ENCODE measurements at places on chromosomes 3 and 15.

DNA sequence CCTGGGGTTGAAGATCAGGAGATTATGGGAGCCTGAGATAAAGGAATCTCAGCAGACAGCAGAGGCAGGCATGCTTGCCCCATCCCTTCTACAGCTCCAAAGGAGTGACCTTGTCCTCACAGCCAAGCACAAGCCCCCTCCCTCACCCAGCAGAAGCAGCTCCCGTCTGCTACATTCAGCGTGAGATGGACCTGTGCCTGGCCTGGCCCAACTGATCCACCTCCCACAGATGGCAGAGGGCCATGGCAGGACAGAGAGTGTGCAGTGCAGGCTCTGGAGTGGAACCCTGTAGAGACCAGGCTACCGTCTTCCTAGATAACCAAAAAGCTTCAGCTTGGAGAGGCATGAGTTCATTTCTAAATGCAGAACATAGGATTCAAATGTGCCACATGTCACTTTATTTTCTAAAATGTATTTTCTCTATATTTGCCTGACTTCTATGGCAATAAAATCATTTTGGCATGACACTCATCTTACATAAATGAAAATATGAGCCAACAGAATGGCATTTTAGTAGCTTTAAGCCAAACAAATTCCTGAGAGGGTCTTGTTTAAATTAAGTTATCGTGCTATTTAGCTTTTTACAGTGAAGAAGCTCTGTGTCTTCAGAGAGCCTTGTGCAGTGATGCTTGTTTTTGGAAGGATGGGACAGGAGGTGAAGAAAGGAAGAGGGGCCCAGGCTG, 43.7 kb downstream of the SLC12A8 start:
- no peak for DNase-seq

- DNase-seq, result no peak
These were observed 38.3 kb downstream of the CALML4 start for GRCh38 chr15:68166847-68167246.

- peak; percentile 85 for DNase-seq
These were observed 103.3 kb upstream of the PRTG start for GRCh38 chr15:55846116-55846707.

- DNase-seq, result peak; percentile 41
These were observed 31.8 kb downstream of the IQGAP1 start for GRCh38 chr15:90419738-90420406.

DNA sequence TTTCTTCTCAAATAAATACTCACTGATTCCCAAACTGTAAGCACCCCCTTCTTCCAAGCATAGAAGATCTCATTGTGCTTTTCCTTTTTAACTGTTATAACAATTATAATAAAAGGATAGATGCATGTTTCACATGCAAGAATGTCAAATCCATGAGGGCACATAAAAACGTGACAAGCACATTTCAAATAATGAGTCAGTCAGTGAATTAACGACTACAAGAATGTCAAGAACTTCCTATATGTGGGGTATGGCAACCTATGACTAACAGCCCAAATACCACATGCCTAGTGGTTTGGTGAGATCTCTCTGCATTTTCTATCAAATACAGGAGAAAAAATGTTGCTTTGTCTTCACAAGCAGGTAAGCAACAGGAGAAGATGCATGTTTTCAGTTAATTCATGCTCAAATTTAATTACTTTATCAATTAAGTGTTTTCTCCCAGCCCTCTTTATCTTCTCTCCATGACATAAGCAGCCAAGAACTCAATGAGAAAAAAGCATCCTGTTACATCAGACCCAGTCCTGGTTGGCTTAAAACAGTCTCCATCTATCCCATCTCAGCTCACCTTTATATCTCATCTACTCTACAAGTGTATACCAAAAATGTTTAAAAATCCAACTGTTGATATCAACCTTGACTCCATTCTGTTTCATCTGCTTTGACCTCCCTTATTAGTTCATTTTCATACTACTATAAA, 181.5 kb upstream of the LMCD1 start:
- peak; percentile 20 for DNase-seq

GRCh38 chr15:80234883-80235282, 17.1 kb downstream of the CTXND1 start:
- DNase-seq, result peak; percentile 58

DNA sequence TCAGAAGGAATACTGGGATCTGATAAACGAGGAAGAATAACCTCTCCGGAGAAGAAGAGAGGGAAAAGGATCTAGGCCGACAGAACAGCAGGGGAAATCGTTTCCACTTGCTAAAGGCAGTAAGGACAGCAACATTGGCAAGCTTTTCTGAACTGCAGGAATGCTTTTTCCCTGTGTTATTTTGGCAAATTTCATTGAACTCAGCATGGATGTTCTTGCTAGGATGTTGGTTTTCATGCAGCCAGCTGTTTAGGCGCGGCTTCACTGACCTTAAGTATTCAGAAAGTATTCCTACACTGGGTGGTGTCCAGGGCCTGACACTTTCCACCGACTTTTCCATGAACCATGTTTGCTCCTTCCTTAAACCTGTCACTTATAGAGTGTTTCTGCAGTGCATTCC, 489.7 kb downstream of the CNTN3 start:
- DNase-seq, result no peak
